ENCODE measurements at places on chromosomes 13 and 19. TPM values are rescaled to one million over a fixed set of nuclear protein-coding genes. Genes with fewer than 3 reads are reported as not detected.

GRCh38 chr19:11264452-11265176, 2.3 kb upstream of the DOCK6 start:
- H3K36me3 ChIP-seq, result no peaks in the 10 kb centered on the region
- peak overlapping the region; percentile 46 for H3K4me3 ChIP-seq
- H3K27me3 ChIP-seq, result peaks cover 2% of the 10 kb centered on the region
- H3K4me1 ChIP-seq, result peaks cover 80% of the 10 kb centered on the region

DNA sequence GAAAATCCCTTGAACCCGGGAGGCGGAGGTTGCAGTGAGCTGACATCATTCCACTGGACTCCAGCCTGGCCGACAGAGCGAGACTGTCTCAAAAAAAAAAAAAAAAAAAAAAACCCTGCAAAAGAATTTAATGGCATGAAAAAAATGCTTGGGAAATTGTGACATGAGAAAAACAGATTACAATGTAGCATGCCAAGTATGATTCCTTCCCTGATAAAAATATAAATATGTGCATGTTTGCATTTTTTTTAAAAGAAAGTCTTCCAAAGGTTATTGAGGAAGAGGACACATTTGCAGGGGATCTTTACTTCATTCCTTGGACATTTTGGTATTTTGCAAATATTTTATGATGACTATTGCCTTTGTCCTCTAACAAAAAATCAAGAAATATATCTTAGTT, 14.5 kb upstream of the ZBTB32 start:
- no peak for DNase-seq
- no peak overlapping the region for H3K27ac ChIP-seq
- no peak overlapping the region for H3K4me3 ChIP-seq
- no peaks in the 10 kb centered on the region for H3K36me3 ChIP-seq

GRCh38 chr19:43697295-43697694, 18.6 kb upstream of the IRGC start:
- H3K27ac ChIP-seq, result no peak overlapping the region
- peaks cover 8% of the 10 kb centered on the region for H3K4me1 ChIP-seq
- no peak for DNase-seq
- H3K4me3 ChIP-seq, result no peak overlapping the region
- no peaks in the 10 kb centered on the region for H3K27me3 ChIP-seq

The COL5A3 gene
- total RNA-seq, result 0.02 TPM

All from HepG2 (cell line).